ENCODE measurements at places on chromosomes 13 and 19.

DNA sequence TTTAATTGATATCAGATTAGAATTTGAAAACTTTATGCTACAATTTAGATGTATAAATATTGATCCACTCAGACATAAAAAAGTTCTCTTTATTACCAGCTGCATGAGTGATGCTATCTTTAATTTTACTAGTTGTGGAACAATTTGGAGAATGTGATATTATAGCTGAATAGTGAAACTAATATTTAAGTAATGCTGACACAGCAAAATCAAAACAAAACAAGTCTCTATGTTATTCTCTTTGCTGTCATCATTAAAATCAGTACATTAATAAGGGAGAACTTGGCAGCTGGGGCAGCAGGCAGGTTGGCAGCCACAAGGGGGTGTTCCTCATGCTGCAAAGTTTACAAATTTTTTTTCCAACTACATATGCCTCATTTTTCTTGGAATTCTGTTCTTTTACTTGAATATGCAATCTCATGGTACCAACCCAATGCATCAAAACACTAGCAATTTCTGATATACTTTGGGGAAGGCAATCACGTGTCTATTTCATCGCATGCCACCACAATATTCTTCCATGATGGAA, 585.3 kb downstream of the FGF9 start:
- no peak for DNase-seq

DNA sequence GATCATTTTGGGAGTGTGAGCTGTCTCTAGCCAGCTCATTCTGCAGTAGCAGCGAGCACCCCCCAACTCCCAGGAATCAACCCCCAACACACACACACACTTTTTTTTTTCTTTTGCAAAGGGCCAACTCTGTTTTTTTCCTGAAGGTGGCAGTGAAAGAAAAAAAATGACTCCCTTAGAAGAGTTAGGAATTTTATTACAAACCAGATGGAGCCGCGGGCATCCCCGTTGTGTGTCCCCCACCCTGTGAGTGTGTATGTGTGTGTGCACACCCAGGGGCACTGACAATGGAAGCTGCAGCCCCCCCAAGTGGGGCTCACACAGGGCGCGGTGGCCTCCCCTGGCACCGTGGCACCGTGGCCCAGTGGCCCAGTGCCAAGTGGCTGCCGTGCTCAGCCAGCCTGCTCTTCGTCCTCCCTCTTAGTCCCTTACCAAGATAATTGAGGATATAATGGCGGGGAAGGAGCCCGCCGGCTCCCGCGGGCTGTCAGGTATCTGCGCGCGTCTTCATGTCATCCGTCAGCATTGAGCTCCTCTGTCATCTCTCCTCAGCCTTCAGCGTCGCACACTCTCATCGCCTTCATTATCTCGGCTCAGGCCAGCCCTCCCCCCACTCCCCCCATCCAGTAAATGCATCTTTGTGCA, 314.1 kb downstream of the ZNF536 start:
- no peak for DNase-seq

DNA sequence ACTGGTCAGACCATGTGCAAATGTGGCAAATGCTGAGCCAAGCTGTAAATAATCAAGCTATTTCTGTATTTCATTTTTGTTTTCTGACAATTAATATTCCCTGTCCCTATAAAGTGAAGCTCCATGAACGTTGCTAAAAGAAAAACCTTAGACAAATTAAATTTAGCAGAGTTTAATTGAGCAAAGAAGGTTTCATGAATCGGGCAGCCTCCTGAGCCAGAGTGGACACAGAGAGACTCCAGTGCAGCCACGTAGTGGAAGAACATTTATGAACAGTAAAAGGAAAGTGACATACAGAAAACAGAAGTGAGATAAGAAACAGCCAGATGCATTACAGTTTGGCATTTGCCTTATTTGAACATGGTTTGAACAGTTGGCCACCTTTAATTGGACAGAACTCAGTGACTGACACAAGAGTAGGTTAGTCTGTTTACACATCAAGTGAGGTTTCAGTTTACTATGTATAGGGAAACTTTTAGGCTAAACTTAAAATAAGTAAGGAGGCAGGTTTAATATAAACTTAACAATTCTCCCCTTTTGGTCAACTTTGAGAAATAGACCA, 69.7 kb downstream of the UFM1 start:
- DNase-seq, result no peak

- DNase-seq, result no peak
These were observed 1006.5 kb downstream of the DIAPH3 start for GRCh38 chr13:59157181-59157580.

- no peak for DNase-seq
These were observed 570.3 kb downstream of the PCDH9 start for GRCh38 chr13:66659701-66660467.
